ENCODE measurements at places on chromosomes 1 and 21. TPM values are rescaled to one million over a fixed set of nuclear protein-coding genes. Genes with fewer than 3 reads are reported as not detected.
A peak's percentile ranks its signal among the peaks of the same experiment; 100 is the strongest.

Gene OR6N1
- total RNA-seq, result not detected

Gene EGLN1
- 36.8 TPM for total RNA-seq

DNA sequence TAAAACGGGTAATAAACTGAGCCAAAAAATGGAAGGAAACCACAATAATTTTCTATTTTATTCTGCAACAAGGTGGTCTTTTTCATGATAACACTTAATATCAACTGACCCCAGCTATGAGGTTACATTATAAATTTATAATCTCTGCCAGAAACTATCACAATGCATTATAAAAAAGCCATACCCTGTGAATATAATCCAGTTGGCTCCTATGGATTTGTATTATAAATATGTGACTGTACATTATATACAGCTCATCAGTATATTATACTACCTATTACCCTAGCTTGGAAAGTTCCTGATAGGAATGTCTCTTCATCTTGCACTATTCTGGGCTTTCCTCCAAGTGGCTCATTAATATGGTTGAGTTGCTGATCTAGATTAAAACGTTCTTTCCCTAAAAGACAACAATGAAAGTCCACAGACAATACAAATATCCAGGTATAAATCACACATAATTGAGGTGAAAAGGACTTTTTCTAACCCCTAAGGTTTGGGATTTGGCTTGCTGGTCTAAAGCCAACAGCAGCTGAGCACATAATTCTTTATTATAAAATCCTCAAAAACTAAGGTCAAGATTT lies 487.7 kb downstream of the TTLL7 start:
- no peak overlapping the region for H3K4me3 ChIP-seq
- peaks cover 3% of the 10 kb centered on the region for H3K4me1 ChIP-seq
- H3K27ac ChIP-seq, result no peak overlapping the region
- H3K36me3 ChIP-seq, result no peaks in the 10 kb centered on the region
- no peaks in the 10 kb centered on the region for H3K27me3 ChIP-seq

DNA sequence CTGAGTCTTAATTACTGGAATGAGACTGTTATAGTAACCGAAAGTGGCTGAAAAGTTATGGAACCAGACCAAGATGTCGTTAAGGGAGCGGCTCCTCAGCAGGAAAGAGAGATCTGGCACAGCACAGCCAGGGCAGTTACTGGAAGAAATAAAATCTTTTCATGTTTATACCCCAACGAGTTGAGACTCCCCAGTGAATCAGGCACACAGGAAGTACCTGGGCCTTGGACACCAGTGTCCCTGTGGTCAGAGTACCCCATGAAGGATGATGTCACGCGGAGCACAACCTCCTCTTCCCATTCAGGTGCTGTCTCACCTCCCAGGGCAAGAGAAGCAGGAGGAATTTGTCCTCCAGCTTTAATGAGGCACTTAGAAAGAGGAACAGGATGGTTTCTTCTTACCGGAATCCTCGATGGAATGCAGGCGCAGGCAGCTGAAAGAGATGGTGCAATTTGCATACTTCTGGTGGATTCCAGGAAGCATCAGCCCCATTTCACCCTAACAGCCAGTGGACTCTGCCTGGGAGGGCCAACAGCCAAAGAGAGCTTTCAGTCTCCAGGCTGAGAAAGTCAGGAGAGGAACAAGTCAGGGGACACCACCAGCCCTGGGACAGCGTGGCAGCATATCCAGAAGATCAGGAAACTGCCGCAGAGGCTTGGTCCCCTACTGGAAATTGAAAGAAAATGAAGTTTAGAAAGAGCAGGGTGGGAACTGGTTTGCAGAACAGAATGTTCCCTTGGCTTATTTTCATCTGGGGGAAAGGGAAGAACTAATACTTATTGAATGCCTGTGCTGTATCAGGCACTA lies 35.9 kb upstream of the CTTNBP2NL start:
- peak overlapping the region; percentile 26 for H3K4me3 ChIP-seq
- H3K27ac ChIP-seq, result peak overlapping the region; percentile 44
- no peaks in the 10 kb centered on the region for H3K36me3 ChIP-seq
- peaks cover 13% of the 10 kb centered on the region for H3K4me1 ChIP-seq

- H3K36me3 ChIP-seq, result no peaks in the 10 kb centered on the region
- DNase-seq, result no peak
- no peak overlapping the region for H3K4me3 ChIP-seq
- no peak overlapping the region for H3K27ac ChIP-seq
- no peaks in the 10 kb centered on the region for H3K4me1 ChIP-seq
- no peaks in the 10 kb centered on the region for H3K27me3 ChIP-seq
Observed at GRCh38 chr1:234325878-234326496, 47.3 kb upstream of the COA6 start.

DNA sequence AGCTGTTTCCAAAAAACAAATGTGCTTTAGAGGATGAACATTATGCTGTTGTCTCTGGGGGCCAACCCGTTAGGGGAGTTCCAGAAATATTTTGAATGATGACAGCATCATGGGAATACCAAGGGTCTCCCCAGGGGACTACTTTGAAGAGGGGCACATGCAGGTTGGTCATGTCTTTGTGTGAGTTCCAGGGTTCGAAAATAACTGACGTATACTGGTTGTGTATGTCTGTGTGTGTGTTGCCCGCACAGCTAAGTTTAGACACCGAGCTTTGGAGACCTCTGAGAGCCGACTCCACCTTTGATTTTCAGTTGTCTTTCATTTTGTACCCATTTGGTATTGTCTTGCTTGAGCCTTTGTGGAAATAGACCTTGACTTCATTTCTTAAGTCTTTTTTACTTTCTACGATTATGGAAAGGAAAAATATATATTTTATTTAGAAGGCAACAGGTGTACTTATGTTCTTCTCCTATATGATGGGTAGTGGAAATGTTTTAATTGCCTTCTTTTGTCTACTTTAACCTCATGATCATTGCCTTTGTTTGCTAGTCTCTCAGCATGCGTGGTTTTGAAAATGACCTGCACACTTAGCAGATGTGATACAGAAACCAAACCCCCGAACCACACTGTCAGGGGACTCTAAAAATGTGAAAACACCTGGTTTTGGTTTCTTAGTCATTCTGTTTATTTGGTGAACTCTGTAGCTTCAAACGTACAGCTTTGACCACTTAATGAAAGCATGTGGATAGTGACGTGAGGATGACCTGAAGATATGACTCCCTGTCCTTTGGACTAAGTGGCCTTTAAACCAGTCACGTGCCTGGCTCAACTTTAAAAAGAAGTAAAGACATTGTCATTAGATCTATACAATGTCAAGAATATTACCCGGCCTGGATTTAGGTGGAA lies 56.5 kb downstream of the GALNT2 start:
- peaks cover 8% of the 10 kb centered on the region for H3K4me1 ChIP-seq
- no peak overlapping the region for H3K4me3 ChIP-seq
- no peaks in the 10 kb centered on the region for H3K27me3 ChIP-seq

DNA sequence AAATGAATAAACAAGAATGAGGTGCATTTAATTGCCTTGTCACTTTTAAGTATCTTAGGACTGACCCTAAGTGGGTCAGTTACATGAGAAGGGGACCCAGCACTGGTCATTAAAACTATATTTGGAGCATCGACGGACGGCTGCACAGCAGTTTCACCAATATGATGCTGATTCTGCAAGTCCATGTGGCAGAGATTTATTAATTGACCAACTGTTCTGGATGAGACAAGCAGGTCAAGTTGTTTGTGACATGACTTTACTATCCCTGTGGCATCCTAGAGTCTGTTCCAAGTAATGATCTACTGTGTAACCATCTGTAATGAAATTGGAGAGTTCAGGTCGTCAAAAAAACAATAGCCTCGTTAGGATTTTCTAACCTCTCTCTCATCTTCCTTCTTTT lies 9.5 kb downstream of the AMPD1 start:
- no peaks in the 10 kb centered on the region for H3K36me3 ChIP-seq
- H3K27ac ChIP-seq, result no peak overlapping the region
- no peaks in the 10 kb centered on the region for H3K4me1 ChIP-seq
- no peak overlapping the region for H3K4me3 ChIP-seq
- no peaks in the 10 kb centered on the region for H3K27me3 ChIP-seq
- no peak for DNase-seq

GRCh38 chr21:31186916-31187315 lies 148.6 kb upstream of the KRTAP19-8 start:
- H3K27ac ChIP-seq, result no peak overlapping the region
- H3K4me3 ChIP-seq, result no peak overlapping the region
- no peaks in the 10 kb centered on the region for H3K36me3 ChIP-seq
- no peaks in the 10 kb centered on the region for H3K27me3 ChIP-seq
- H3K4me1 ChIP-seq, result no peaks in the 10 kb centered on the region

DNA sequence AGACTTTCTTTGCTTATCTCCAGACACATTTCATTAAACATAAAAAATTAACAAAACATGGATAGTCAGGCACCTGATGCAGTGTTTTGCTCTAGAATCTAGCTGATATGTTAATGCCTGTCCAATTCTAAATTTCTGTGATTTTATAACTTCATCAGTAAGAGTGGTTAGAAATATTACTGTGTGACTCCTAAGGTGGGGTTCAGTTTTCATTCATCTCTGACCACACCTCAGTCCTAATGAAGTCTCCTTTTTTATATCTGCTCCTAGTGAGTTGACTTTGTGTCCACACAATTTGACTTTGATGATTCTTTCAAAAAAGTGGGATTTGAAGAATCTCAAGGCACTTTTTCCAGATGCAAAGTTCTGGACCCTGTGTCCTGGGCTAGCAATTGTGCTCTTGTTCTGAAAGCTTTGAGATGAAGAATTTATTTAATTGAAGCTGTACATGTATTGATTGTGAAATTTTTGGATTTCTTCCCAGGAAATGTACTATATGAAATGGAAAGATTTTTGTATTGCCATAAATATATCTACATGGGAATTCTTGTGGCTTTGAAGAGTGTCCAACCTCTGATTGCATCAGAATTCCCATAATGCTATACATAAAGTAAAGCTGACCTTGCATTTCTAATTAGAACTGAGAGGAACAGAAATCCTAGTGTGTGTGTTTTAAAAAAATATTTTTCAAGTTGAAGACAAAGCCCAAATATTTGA lies 111.2 kb downstream of the GIPC2 start:
- no peaks in the 10 kb centered on the region for H3K4me1 ChIP-seq
- no peaks in the 10 kb centered on the region for H3K36me3 ChIP-seq
- H3K27me3 ChIP-seq, result no peaks in the 10 kb centered on the region
- no peak overlapping the region for H3K27ac ChIP-seq

DNA sequence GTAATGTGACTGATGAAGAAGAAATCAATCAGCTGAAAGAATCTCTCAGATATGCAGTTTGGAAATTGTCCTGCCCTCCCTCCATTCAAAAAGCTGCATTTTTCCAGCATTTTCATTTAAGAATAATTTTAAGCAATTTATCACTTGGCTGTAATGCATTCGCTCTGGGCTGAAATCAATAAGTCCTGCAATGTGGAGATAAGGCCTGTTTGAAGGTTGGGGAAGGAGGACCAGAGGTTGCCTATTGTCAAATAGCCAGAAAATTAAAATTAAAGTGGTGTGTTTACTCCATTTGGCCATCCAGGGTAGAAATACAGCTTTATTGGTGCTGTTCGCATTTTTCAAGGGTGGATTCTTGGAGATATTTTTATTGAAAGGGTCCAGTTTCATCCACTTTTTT lies 187.6 kb upstream of the NFIA start:
- no peak overlapping the region for H3K27ac ChIP-seq
- H3K4me3 ChIP-seq, result no peak overlapping the region
- no peaks in the 10 kb centered on the region for H3K4me1 ChIP-seq
- no peaks in the 10 kb centered on the region for H3K27me3 ChIP-seq
- H3K36me3 ChIP-seq, result no peaks in the 10 kb centered on the region

All from ovary (tissue), 10 donors.